ENCODE measurements at places on chromosomes 4 and X.

GRCh38 chrX:39564751-39565150 is 533.0 kb downstream of the BCOR start:
- no peak for DNase-seq

DNA sequence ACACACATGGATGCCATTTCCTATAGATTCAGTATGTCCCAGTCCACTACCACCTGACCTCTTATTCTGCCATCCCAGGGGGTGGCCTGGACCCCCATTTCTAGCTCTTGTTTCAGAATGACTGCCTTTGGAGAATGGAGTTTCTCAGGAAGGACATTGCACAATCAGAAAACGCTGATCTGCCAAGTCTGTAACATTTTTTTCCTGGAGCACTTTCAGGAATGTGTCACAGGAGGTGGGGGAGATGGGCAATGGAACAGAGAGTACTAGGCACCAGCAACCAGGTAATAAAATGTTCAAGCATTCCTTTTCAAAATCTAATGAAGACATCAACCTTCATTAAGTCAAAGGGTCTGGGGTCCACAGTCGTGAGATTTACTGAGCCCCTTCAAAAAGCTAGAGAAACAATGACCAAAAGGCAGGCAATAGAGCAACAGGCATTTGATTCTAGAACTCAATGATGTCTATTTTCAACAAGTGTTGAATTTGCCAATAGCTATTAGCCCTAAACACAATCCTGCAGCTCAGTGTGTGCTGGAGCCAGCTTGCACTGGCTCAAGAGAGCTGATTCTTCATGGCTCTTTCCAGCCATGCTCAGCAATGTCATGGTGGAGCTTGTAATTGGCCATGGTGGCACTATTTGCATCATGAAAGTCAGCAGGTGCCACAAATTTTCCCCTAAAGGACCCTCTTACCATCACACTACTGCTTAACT is 87.1 kb downstream of the KDR start:
- DNase-seq, result no peak

DNA sequence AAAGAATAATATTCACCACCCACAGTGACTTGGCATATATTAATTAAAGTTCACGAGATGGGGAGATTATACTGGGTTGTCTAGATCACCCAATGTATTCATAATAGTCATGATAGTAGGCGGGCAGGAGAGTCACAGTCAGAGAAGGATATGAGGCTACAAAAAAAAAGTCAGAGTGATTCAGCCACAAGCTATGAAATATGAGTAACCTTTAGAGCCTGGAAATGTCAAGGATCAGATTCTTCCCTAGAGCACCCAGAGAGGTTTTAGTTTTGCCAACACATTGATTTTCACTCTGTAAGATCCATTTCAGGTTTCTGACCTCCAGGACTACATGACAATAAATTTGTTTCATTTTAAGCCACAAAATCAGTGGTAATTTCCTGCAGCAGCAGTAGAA is 501.9 kb downstream of the GABRG1 start:
- no peak for DNase-seq

GRCh38 chr4:133866328-133866699 is 335.3 kb downstream of the PABPC4L start:
- no peak for DNase-seq

GRCh38 chr4:147388018-147388417 is 92.9 kb upstream of the EDNRA start:
- DNase-seq, result no peak

DNA sequence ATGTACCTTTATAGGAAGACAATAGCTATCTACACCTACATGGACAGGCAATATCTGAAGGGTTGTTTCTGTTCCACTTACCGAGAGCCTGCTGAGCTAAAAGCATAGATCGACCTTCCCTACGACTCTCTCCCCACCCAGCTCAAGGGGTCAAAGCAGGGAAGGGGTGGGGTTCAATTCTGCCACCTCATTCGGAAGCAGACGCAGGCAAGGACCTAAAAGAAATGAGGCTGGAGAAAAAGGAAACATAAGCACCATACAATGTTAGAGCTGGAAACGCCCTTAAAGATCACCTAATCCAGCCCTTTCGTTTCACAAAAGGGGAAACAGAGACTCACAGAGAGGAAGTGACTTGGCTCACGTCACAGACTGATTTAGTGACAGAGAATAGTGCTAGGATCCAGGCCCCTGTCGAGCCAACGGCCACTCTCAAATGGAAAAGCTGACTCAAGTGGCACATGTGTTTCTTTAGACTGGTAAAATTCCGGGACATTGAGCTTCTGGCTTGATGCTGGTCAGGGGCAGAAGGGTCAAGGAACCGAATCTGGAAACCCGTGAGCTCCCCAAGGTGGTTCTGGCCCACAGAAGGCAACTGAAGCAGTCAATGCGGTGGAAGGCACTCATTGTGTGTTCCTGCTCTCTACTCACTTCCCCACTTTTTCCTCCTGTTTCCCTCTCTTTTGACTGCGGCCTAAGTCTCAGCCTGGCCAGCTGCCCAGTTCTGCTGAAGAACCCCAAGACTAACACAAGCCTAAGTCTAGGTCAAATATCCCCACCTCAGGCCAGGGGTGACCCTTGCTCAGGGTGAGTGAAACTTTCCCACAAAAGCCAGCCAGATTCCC is 7.5 kb downstream of the SEPTIN6 start:
- DNase-seq, result peak; percentile 83

DNA sequence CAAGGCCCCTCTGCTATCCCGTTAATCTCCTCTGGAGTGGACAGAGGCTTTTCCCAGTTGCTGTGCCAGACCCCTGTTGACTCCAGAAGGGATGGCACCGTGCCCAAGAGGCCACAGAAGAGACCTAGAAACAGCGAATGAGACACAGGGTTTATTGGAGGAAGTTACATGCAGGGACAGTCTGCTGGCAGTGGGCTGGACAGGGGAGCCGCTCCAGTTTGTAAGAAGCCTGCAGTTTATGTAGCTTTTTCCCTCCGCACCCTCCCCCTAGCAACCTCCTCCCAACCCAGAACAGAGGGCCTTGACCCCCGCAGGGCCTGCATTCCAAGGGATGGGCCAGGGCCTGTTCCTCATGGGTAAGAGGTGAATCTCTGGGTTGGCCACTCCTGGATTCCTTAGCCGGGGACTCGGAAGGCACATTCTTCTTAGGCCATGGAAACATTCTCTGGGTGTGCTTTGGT is 216.8 kb upstream of the PSAPL1 start:
- DNase-seq, result peak; percentile 26

- DNase-seq, result no peak
Measured at GRCh38 chr4:141860974-141861373, 224.6 kb downstream of the IL15 start.

DNA sequence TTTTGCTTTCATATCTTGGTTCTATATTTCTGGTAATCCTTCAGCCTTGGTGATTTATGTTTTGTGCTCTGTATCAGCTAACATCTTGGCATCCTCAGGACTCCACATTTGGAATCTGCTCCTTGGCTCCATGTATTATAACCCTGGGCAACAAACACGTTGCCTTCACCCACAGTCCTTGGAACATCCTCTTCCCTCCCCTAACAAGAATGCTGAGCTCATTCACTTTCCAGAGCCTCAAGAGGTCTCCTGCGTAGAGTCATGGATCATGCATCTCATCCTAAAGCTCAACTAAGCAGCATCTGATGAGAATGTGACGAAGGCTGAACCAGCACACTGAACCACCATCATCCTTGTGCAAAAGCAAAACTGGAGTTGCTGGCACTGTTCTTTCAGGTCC is 60.5 kb upstream of the C1GALT1C1 start:
- DNase-seq, result no peak

DNA sequence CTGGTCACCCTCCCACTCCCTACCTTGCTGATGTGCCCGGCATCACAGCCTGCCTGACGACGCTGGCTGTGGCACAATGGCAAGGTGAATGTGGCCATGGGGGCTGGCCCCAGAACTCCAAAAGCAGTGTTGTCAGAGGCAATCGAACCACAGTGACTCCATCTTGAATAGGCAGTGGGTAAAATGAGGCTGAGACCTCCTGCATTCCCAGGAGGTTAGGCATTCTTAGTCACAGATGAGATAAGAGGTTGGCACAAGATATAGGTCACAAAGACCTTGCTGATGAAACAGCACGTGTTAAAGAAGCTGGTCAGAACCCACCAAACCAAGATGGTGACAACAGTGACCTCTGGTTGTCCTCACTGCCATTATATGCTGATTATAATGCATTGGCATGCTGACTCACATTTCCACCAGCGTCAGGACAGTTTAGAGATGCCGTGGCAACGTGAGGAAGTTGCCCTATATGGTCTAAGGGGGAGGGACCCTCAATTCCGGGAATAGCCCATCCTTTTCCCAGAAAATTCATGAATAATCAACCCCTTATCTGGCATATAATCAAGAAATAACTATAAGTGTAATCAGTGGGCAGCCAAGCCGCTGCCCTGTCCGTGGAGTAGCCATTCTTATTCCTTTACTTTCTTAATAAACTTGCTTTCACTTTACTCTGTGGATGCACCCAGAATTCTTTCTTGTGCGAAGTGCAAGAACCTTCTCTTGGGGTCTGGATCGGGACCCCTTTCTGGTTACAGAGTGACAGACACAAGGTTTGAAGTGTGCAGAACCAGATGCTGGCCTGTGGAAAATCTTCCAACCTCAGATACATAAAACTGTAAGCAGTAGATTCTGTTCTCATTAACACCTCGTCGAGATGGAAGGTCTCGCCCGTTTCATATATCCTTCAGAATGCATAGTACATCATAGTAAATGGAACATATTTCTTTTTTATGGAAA is 26.8 kb upstream of the CLDN24 start:
- DNase-seq, result peak; percentile 87

DNA sequence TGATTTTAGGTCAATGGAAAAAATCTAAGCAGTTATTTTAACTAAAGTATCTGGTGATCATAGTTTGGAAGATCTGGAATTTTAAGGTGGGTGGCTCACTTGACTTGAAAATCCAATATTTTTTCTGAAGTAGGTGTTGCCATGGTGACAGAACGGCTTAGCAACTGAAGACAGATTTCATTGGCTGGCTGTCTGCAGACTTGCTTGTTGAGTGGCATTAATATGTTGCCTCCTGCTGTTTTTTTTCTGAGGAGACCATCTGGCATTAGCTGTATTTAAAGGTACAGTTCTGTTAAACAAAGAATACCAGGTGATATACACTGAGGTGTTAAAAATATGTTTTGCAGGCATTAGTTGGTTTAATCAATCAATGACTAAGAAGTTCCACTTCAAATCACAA is 19.8 kb downstream of the CPE start:
- peak; percentile 10 for DNase-seq

GRCh38 chr4:164229255-164229654 is 524.7 kb upstream of the SMIM31 start:
- DNase-seq, result no peak

All from inflammatory macrophage (primary cell).